Vein endothelial cell (primary cell): ENCODE measurements at places on chromosomes 6 and 20. TPM values are rescaled to one million over a fixed set of nuclear protein-coding genes. Genes with fewer than 3 reads are reported as not detected.

TMEM200A gene
- 0.33 and 0.67 TPM in 2 replicates for total RNA-seq

SNAP25 gene
- total RNA-seq, result not detected in 2 replicates

LPA gene
- total RNA-seq, result not detected in 2 replicates

CCN6 gene
- not detected in 2 replicates for total RNA-seq

MROH8 gene
- total RNA-seq, result 0.98 and 2.1 TPM in 2 replicates

CST2 gene
- not detected in 2 replicates for total RNA-seq

HLA-DOB gene
- under 0.01 and 0.19 TPM in 2 replicates for total RNA-seq

RSPH9 gene
- total RNA-seq, result under 0.01 and 0.19 TPM in 2 replicates
